ENCODE measurements at places on chromosomes 7 and 10.

GRCh38 chr10:5252177-5253037 lies 55.8 kb downstream of the AKR1C4 start:
- no peak for DNase-seq

DNA sequence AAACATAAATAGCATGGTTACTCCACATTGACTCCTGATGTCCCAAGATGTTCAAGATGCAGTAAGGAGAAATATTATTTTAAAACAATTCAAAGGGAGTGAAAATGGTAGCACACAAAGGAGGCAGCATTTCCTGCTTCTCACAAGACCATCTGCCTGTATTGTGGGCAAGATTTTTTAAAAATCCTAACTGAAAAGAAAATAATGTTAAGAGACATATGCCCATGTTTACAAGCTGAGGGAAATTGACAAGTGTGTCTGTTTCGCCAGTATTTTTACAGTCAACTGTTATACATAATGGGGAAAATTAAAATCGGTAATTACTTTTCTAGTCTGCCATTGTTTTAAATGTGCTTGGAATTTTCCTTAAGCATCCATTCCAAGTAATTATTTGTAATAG lies 646.2 kb upstream of the C7orf33 start:
- DNase-seq = no peak

- peak; percentile 46 for DNase-seq
These were observed 1.8 kb upstream of the ATG9B start for GRCh38 chr7:151025924-151026671.

- no peak for DNase-seq
These were observed 82.7 kb downstream of the ZRANB1 start for GRCh38 chr10:125024497-125025234.

GRCh38 chr7:1028775-1029636 lies 15.3 kb upstream of the GPR146 start:
- peak; percentile 96 for DNase-seq

DNA sequence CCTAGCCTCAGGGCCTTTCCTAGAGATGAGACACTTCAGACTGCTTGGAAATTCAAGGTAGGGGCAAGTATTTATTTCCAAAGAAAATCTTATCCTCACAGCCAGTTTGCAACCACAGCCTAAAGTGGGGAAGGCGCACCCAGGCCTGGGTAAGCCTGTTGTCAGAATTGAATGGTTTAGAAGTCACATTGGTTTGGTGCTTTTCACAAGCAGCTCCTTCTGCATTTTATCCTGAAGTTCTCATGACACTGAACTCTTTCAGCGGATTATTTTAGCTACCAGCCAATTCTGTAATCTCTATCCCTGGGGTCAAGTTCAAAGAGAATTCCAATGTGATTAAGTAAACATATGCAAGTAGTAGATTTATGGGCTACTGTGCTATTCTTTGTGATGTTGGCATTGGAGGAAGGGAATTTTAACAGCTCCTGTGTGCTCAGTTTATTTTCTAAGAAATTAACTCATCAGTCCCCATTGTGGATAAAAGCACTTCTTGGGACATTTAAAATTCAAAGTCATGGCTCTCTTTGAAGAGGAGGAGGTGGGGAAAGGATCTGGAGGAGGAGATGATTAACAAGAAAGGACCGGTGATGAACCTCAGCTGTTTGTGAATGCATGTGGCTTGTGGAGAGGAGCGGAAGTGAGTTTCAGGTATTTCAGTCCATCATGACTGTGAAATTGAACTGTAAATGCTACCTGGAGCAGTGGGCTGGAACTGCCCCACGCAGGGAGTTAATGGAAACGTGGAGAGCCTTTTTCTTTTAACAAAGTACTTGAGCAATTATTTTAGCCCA lies 90.2 kb upstream of the CACUL1 start:
- no peak for DNase-seq

GRCh38 chr7:118039963-118040489 lies 143.9 kb upstream of the LSM8 start:
- DNase-seq = no peak

GRCh38 chr7:116957874-116958273 lies 4.6 kb downstream of the ST7 start:
- DNase-seq = no peak

DNA sequence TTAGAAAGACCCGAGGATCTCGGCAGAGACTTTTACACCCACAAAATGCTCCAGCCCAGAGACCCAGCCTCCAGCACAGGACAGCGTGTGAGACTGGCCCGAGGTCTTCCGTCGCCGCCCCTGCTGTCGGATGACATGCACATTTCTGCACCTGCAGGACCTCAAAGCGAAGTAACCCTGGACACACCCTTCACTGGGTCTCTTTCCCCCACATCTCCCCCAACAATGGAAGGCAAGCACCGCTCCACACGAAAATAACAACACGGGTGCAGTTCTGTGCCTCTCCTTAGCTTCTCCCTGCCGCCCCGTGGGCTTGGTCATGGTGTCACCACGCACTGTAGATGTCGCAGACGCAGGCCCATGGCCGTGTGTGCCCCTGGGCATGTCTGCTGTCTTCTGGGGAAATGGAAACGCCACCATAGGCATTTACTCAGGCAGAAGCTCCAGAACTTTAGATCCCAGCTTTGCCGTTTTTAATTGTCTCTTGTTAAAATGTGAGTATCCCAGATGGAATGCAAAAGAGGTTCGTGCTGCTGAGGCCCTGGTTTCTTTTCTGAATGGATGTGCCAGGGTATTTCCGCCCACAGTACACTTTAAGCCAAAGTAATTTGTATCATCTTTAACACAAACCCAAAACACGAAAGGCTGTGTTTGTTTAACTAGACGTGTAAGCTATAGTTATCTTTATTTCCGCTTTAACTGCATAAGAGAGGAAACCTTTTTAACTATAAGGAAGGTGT lies 237.9 kb downstream of the MGMT start:
- no peak for DNase-seq

DNA sequence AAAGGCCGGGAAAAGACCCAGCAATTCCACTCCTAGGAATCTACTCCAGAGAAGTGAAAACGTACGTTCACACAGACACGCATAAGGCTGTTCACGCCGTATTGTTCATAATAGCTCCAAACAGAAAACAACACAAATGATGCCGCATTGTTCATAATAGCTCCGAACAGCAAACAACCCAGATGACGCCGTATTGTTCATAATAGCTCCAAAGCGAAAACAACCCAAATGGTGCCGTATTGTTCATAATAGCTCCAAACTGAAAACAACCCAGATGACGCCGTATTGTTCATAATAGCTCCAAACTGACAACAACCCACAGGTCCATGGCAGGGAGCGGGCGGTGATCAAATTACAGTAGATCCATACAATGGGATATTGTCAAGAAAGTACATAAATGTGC lies 85.2 kb upstream of the DNAAF5 start:
- DNase-seq = peak; percentile 20

DNA sequence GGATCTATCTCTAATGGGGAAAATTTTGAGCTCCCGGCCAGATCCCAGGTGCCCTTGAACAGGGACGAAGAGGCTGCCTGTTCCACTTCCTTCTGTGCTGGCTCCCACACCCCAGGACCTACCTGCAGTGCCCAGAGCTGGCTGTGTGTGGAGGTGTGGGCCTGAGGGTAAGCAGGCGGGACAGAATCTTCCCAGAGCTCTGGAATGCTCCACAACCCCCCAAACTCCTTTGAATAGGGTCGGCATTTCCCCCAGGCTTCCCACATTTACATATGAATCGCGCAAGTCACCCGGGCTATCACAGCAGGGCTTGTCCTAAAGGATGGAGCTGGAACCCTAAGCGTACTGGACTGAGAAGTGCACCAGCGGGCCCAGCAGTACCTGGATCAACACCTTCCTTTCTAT lies 95.9 kb downstream of the DNMBP start:
- DNase-seq = no peak

- no peak for DNase-seq
These were observed 286.3 kb downstream of the TNS3 start for GRCh38 chr7:47295606-47296005.

All from mesenchymal stem cell (in vitro differentiated cells and primary cell).